CD8-positive, alpha-beta T cell (primary cell): ENCODE measurements at places on chromosomes 2 and 18.

DNA sequence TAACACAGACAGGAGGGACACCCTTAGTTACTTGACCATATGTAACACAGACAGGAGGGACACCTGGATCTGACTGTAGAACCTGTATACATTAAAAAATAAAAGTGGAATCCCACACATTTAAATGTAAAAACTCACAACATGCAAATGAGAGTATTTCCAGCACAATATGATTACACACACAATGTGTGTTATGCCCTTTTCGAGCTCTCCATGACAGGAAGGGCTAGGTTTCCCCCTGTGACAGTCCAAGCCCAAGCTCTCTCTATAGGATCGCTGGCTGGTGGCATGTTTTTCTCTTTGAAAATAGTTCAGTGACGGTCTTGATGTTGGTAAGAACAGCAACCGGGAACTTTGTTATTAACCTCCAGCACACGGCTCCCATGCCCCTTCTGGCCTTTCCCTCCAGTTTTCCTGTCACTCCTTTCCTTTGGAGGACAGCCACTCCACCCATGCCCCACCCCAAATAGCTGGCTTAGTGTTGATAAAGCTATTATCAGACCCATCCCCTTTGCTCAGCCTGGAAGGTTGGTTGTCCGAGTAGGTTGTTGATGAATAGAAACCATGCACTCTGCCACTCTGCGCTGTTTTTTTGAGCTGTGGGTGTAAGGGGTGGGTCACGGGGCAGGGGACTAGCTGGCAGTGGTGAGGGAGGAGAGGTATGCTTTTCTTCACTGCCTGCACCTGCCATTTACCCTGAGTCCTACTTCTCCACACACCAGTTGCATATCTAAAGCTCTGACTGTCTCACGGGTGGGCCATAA is 2.7 kb downstream of the RASGRP3 start:
- DNase-seq = no peak

DNA sequence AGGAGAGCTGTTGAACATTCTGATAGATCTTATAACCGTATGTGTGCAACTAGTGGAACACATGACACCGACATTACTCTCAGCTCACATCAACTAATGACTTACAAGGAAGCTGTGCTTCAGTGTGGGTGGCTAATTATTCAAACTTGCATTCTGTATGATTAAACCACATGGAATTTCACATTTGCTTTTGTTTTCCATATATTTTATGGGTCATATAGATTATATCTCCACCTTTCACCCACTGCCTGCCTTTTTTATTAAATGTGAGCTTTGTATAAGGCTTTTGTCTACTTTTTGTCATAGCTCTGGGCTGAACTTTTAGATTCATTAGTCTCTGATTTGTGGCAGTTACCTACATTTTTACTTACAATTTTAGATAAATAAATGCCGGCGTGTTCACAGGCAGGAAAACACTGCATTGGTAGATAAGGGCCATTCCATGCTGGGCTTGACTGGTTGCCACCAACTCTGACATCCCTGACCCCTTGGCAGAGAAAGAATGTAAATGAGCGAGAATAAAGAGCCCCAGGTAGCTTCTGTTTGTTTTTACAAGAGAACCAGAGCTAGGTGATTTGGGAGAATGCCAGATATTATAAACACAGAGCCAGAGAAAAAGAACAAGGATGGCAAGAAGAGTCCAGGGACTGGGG is 35.7 kb downstream of the LYPD6 start:
- DNase-seq = no peak

GRCh38 chr18:46242183-46242582 is 138.0 kb downstream of the HAUS1 start:
- DNase-seq = no peak

DNA sequence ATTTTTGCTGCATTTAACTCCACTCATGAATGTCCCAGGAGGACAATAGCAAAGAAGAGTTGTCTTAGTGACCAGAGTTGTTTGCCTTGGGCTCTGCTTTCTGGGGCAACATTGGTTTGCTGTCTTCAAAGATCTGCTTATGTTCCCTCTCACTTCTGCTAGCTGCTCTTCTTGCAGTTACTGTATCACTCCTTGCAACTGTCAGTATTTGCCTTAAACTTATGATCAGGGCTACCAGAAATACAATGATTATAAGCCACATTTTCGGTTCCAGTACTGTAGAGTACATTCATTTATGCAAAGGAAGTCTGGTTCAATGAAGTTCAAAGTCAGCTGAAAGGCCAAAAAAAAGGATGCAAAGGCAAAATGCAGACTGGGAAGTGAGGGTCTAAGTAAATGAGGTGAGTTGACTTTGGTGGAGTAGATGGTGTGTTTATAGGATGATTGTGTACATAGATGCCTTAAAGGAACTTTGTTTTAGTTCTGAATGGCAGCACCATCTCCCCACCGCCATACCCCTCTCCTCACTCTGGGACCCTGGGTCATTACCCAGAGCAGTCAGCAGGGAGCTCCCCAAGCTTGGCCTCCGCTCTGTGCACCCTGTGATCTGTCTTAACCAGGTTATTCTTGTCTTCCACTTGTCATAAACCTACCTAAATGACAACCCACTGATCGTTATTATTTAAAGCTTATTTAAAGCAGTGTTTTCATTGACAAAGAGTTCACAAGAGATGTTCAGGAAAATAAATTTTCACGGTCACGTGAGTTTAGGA is 236.0 kb downstream of the DOK6 start:
- peak; percentile 6 for DNase-seq

- DNase-seq = no peak
Observed at GRCh38 chr2:3703236-3703756, at the start of gene DCDC2C. Gene DCDC2C (plus strand): TSS chr2:3703575. CDS start chr2:3703752, 177 bp downstream.

GRCh38 chr18:37872562-37872961 is 307.0 kb upstream of the CELF4 start:
- DNase-seq = no peak

DNA sequence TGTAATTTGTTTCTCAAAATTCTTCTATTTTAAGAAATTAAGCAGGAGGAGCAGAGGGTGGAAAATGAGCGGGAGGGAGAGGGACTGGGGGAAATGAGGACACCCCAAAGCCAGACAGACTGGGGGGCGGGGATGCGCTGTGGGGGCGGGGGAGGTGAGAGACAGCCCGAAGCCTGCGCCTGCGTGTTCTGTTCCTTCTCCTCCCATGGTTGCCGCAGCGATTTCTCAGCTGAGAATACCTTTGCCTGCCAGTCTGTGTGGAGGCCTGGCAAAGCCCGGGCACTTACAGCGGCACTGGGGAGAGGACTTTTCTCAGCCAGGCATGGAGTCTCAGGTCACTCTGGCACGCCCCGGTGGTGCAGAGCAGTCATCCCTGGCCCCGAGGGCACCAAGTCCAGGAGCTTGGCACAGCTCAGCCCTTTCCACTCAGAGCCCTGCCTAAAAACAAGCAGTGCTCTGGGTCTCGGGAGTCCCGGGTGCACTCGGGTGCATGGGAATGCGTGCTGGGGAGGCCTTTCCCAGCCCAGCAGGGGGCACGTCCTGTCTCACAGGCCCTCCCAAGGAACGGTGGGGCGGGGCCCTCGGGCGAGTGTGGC is 289.3 kb upstream of the HS6ST1 start:
- DNase-seq = no peak

- DNase-seq = no peak
Observed at GRCh38 chr18:23087352-23087751, 47.9 kb upstream of the CABLES1 start.

GRCh38 chr2:57614988-57615387 is 431.6 kb upstream of the VRK2 start:
- no peak for DNase-seq

DNA sequence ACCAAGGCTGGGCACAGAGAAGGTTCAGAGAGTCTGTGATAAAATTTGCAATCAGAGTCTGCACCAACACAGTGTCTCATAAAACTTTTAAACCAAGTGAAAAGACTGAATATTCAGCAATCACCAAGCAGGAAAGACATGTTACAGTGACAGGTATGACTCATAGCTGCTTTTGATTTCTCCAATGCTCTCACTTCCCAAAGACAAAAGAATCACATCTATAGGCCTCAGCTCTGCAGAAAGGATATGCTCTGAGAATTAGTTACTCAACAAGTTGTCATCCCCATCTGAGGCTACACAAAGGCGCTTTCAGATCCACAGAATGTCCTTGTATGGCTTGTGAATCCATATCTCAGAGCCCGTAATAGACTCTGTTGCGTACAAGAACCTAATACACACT is 92.5 kb downstream of the KCNF1 start:
- no peak for DNase-seq

GRCh38 chr18:9477509-9477908 is 2.2 kb downstream of the RALBP1 start:
- no peak for DNase-seq
